ENCODE measurements at places on chromosomes 3 and 15.
A peak's percentile ranks its signal among the peaks of the same experiment; 100 is the strongest.

GRCh38 chr15:25242957-25243799 lies 195.6 kb downstream of the UBE3A start:
- no peak for DNase-seq

GRCh38 chr3:171437115-171437756 lies 23.0 kb downstream of the TNIK start:
- DNase-seq = no peak

DNA sequence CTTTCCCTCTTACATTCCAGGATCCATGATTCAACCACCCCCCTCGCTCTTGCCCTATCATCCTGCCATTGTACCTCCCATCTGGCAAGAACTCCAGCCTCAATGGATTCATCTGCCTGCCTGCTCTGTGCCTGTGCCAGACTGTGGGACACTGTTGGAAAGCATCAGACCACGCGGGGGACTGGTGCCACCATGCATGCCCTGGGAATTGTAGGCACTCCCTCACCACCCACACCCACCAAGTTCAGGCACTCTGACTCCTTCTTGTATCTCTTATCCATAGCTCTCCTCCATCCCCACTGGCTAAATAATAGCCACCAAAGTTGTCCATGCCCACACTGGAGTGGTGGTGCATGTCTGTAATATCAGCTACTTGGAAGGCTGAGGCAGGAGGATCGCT lies 143.8 kb downstream of the TPRA1 start:
- no peak for DNase-seq

GRCh38 chr3:152192936-152193672 lies 75.6 kb upstream of the MBNL1 start:
- no peak for DNase-seq

DNA sequence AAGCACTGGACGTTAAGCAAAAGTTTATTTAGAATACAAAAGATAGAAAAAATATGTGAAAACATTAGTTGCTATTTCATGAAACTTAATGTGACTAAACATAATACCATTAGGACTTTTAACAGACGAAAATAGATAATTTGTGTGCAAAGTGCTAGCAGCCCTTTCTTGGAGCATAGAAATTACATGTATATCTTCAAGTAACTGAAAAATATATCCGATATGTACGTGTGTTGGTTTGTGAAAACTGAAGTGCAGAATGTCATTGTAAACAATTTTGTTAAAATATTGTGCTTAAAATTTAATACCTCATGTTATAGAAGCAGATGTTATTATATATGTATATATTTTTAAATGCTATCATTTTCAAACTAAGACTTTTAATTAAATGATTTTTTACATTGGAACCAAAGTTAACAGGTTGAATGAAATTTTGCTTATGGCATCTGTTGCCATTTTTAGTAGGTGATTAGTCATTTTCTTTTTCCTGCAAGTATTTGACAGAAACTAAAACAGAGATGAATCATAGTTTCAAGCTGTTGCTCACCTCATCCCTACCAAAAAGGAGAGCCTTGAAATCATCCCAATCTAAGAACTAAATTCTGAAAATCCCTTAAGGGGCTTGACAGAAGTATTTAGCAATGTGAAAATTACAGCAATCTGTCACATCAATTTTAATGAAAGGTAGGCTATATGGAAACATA lies 334.8 kb downstream of the NAALADL2 start:
- no peak for DNase-seq

- no peak for DNase-seq
Observed at GRCh38 chr3:5304789-5305683, 117.5 kb downstream of the EDEM1 start.

DNA sequence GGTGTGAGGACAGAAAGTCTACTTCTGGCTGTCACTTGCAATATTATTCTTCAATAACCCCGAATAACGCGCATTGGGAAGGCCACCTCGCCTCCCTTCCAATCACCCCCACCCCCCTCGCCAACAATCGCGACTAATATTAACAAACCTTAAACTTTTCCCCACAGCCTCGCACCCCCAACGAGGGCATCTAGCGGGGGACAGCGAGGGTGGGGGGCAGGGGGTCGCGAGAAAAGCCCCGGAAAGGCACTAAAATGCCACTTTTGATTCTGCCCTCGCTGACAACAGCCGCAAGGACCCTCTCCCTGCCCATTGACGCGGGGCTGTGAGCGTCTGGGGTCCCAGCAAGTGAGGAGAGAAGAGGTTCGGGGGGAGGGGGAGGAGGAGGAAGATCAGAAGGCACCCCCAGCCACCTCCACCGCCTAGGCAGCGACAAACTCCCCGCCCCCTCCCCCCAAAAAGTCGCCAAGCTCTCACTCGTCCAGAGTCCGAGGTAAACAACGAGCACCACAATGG lies 868 bp downstream of the SATB1 start:
- no peak for DNase-seq

DNA sequence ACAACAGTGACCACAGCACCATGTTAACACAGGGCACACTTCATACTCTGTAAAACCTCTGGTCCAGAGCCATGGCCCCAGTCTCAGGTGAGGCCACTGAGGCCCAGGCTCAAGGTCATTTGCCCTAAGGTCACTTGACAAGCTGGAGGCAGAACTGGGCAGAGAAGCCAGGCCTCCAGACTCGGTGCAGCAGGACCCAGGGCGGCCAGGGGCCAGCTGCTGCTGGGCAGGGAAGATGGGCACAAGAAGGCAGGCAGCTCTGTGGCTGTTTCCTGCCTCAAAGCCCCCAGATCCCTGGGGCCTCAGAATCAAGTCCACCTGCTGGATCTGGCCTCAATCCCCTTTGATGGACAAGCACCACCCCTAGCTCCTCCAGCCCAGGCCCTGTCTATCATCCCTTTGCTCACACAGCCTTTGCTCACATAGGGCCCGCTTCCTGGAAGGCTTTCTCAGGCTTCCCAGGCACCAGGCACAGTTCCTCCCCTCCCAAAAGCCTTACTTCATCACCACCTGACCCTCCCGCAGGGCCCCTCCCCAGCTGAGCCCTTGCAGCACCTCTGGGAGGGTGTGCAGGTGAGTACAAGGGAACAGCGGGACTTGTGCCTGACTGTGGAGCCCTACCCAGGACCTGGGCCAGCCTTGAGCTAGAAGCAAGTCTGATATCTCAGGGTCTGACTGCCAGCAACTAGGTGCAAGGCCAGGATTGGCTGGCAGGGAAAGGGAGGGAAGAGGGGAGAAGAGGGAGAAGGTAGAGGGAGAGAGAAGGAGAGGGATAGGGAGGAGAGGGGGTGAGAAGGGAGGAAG lies 38.0 kb upstream of the LINGO1 start:
- no peak for DNase-seq

- no peak for DNase-seq
Observed at GRCh38 chr15:74988007-74988800, 7.2 kb upstream of the SCAMP5 start.

GRCh38 chr3:124383051-124383450 lies 347.2 kb upstream of the UMPS start:
- DNase-seq = no peak

DNA sequence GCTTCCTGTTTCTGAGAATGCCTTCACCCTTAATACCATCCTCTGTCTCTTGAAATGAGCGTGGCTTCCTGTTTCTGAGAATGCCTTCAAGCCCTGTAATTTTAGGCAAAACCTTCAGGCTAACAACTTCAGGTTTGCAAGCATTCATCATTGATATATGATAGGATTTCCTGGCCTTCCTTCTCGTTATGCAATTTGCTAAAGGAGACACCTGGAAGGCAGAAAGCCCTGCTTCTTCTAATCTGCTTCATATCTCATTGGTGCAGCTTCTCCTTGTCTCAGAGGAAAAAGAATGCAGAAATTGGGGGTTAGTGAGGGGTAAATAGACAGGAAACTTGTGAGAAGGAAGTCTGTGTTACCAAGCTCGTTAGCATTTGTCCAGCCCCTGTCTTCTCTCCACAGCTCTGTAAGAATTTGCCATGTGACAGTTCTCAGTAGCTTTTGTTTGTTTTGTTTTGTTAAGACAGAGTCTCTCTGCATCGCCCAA lies 7.3 kb downstream of the ARL6IP5 start:
- no peak for DNase-seq

DNA sequence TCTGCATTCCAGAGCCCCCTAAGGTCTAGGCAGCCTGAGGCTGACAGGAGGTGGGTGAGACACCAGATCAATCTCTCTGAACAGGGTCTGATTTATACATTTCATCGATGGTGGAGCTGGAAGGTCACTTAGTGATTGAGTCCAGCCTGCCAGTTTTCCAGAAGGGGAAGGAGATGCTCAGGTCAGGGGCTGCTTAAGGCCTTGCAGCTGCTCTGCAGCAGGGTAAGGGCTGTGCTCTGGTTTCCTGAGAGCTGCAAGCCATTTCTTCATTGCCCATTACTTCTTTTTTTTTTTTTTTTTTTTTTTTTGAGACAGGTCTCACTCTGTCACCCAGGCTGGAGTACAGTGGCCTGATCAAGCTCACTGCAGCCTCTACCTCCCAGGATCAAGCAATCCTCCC lies 10.7 kb downstream of the TADA3 start:
- DNase-seq = no peak

GRCh38 chr15:69226023-69226355 lies 65.6 kb downstream of the GLCE start:
- no peak for DNase-seq

DNA sequence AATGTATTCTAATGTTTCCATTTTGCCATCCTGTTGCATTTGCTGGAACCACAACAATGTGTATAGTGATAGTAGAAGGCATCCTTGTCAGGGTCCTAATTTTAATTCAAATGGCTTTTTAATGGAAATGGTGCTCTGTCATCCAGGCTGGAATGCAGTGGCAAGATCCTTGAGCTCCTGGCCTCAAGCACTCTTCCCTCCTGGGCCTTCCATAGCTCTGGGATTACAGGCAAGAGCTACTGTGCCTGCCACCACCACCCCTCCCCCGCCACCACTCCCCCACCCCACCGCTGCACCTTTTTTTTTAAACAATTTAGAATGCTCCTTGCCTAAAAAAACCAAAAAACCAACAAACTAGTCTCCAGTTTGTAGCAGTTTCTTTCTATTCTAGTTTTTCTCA lies 15.2 kb upstream of the IQCF6 start:
- no peak for DNase-seq

DNA sequence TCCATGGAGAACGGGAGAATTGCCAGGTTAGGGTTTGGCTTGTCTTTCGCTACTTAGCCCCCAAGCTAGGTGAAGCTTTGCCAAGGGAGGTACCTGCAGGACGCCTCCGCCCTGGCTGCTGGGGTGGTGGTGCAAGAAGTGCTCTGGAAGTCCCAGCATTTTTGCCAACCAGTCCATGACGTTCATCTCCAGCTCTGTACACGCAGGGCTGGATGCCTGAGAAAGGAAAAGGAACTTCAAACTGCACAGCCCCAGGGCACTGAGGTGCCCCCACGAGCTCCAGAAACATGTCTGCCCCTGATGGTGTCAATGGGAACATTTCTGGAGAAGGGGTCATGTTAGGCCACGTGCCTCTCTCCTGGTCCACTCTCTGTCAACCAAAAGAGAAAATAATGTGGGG lies 8.2 kb downstream of the HDC start:
- DNase-seq = no peak

- no peak for DNase-seq
Observed at GRCh38 chr3:49119439-49119838, 1.2 kb downstream of the USP19 start.

DNA sequence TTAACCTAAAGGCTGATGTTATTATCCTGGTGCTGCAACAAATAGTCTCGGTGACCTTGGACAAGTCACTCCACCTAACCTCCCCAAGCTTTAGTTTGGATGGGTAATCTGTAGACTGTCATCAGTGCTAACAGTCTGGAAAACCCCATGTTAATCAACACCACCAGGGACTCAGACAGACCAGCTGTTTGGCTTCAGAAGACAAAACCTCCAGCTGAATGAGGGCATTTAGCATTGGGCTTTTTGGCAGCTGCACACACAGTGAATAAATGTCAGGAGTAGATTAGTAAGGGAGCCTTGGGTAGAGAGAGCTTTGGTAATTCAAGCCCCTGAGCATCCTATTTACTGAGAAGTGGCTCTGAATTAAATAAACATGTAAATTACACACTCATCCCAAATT lies 24.9 kb upstream of the C3orf80 start:
- no peak for DNase-seq

GRCh38 chr15:65920121-65920520 lies 50.8 kb downstream of the RAB11A start:
- no peak for DNase-seq

- DNase-seq = no peak
Observed at GRCh38 chr3:45950686-45951600, 7.7 kb downstream of the CXCR6 start.

GRCh38 chr3:188197388-188197847 lies 43.5 kb downstream of the LPP start:
- no peak for DNase-seq

GRCh38 chr3:17941152-17941551 lies 198.7 kb upstream of the TBC1D5 start:
- DNase-seq = no peak

- DNase-seq = no peak
Observed at GRCh38 chr15:76193934-76194333, 117.3 kb downstream of the ETFA start.

DNA sequence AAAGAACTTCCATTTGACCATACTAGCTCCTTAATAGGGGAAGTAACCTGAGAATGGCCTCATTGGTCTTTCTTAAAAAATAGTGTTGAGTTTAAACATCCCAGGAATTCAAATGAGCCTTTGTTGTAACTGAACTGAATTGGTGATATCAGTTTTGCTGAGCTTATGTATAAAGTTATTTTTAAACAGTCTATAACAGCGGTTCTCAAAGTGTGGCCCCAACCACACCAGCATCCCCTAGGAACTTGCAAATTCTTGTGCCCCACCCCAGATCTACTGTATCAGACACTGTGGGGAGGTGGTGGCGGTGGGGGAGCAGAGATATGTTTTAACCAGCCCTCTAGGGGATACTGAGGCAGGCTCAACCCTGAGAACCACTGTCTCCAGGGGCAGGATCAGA lies 57.0 kb downstream of the LMCD1 start:
- DNase-seq = no peak

DNA sequence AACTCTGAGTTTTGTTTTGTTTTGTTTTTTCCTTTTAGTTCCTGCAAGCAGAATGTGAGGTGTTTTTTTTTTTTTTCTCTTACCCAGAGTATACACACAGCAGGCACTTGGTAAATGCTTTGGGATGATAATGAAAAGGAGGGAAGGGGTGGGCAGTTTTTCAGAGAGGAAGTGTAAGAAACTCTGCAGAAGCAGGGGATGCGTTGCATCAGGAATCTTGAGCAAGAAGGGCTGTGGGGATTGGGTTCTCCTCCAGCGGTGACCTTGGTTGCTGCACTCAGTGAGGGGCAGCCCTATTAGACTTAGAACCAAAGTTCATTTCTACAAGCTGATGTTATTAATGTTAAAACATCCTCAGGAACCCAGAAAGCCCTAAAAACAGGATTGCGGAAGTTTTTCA lies 32.2 kb upstream of the TMEM158 start:
- DNase-seq = no peak

DNA sequence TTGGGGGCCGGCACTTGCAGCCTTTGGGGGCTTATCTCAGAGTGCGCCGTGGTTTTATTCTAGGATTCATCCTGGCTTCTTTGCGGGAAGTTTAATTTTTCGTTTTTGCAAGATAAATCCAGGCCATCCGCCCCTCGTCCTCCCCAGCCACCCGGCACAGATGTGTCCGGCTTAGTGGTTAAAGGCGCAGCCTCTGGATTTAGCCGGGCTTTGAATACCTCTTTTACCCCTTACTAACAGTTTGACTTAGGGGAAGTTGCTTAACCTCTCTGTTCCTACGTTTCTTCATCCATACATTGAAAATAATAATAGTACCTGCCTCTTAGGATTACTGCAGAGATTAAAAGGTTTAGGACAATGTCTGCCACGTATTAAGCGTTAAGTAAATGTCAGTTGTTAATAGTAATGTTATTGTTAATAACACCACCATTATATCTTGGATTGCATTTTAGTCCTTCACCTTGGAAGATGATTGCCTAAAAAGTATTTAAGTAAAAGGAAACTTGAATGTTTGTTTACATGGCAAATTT lies 714 bp downstream of the ECT2 start:
- peak; percentile 21 for DNase-seq

All from T-helper 2 cell (primary cell).